ENCODE measurements at places on chromosomes 13 and 19.
A peak's percentile ranks its signal among the peaks of the same experiment; 100 is the strongest.

- DNase-seq = no peak
Observed at GRCh38 chr13:98796798-98797197, 44.3 kb upstream of the SLC15A1 start.

DNA sequence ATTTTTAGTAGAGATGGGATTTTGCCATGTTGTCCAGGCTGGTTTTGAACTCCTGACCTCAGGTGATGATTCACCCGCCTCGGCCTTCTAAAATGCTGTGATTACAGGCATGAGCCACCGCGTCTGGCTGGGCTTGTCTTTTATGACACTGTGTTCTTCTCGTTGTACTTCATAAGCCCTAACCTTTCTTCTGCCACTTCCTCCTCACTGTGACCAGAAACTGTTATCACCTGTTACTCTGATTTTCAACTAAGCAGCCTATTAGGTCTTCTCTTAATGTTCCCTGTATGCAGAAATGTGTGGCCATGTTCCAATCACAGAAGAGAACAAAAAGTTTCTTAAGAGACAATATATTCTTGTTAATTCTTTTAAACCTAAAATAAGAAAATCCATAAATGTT is 16.4 kb downstream of the ZNF790 start:
- no peak for DNase-seq

GRCh38 chr19:584240-585001 is 5.3 kb upstream of the HCN2 start:
- peak; percentile 12 for DNase-seq

DNA sequence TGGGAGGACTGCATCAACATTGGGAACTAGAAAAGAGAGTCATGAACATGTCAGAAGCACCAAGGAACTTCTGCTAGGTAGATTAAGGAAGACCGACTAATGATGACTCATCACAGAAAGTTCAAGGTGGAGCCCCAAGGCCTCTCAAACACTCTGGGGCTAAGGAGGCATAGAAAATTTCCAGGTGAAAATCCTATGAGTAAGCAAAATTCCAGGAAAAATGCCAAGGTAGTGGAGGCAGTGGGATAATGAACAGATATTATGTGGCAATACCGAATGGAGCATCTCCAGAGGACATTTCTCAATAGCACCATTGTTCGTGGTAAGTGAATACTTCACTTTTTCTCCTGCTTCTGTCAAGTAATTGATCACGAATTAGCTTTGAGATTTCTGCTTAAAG is 336.5 kb downstream of the MZT1 start:
- DNase-seq = no peak

- DNase-seq = no peak
Observed at GRCh38 chr13:41284512-41285288, 21.3 kb upstream of the MTRF1 start.

DNA sequence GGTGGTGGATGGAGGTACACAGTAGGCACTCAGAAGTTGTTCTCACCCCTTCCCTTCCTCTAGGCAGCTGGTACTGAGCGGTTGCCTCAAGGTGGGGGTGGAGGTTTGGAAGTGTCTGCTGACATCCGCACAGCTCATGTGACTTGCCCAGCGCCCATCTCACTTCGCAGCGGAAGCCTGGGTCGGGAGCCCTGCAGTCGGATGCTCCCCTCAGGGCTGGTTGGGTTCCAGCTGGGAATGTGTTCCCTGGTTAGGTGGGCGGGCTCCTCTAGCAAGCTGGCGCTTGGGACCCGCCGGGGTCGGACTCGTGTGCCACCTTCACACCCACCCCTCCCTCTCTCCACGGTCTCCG is 10.2 kb downstream of the PPP1R37 start:
- no peak for DNase-seq

GRCh38 chr13:37443538-37443937 is 155.0 kb downstream of the POSTN start:
- DNase-seq = no peak
